ENCODE measurements at places on chromosomes 5 and 9.

DNA sequence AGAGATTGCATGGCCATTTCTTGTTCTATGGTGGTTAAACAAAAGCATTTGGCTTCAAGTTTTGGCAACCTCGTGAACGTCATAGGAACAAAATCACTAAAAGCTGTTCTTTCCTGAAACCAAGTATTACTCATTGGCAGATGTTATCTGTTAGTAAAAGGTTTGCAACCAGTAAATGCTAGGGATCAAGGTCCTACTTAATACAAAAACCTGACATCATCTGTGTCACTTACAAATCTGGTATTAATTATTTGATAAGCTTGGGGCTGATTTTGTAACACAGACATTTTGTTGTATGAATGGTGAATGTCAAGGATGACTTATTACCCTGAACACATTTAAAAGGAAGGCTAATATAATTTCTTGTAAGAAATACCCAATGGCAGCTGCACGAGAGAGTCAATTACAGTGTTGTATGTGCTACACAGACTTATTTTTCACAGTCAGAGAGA, 486.4 kb upstream of the ZNF608 start:
- peak; percentile 22 for DNase-seq

DNA sequence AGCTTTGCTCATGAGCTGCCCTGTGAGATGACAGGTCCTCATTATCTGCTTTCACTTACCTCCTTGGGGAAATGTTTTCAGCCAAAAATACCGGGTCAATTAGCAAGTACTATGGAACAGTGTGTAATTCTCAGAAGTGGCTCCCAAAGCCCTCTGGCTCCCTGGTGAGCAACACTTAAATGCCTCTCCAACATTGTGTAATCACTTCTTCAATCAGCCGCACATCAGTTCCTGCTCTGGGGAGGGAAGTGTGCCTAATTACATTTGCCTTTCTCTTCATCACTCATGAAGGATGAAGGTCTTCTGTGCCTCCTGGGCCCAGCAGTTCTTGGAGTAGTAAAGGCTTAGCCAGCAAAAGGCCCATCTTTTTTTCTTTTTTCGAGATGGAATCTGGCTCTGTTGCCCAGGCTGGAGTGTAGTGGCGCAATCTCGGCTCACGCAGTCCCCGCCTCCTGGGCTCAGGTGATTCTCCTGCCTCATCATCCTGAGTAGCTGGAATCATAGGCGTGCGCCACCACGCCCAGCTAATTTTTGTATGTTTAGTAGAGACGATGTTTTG, 23.1 kb downstream of the NIM1K start:
- no peak for DNase-seq

DNA sequence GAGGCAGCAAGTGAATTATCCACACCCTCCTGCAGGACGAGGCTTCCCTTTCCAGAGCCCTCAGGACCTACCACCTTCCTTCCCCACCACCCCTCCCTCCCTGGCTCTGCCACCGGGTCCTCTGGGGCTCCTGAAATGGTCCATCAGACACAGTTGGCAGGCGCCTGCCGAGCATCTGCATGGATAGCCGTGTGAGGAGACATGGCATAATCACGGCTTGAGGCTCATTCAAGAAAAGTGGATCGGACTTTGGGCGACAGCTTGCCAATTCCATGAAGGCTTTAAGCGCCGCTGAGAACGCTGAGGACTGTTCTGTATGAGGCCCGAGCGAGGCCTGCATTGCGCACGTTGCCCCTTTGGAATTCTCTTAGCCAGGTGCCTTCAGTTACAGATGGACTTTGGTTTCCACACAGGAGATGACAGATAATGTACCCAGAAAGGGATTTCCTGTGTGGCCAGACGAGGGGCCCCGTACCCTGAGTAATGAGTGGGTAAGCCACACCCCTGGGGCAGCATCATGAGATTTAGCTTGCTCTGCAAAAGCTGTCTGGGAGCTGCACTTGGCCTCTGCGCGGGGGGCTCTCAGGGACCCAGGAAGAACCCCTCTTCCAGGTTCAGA, 179.8 kb downstream of the OLFM1 start:
- peak; percentile 28 for DNase-seq

GRCh38 chr5:104345222-104346016, 782.8 kb upstream of the NUDT12 start:
- DNase-seq = no peak

DNA sequence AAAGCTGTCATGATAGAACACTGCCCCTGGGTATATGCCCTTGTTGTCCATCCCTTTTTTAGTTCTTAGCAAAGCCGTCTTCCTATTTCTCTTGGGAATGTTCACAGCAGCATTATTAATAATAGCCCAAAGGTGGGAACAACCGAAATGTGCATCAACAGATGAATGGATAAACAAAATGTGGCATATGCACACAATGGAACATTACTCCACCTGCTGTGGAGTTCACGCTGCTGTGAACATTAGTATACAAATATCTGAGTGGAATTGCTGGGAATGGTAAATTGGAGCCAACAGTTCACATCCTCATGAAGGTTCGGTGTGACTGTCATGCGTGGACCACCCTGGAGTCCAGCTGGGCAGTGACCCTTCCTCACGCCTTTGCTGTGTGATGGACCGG, 36.5 kb upstream of the NUTM2G start:
- DNase-seq = no peak

DNA sequence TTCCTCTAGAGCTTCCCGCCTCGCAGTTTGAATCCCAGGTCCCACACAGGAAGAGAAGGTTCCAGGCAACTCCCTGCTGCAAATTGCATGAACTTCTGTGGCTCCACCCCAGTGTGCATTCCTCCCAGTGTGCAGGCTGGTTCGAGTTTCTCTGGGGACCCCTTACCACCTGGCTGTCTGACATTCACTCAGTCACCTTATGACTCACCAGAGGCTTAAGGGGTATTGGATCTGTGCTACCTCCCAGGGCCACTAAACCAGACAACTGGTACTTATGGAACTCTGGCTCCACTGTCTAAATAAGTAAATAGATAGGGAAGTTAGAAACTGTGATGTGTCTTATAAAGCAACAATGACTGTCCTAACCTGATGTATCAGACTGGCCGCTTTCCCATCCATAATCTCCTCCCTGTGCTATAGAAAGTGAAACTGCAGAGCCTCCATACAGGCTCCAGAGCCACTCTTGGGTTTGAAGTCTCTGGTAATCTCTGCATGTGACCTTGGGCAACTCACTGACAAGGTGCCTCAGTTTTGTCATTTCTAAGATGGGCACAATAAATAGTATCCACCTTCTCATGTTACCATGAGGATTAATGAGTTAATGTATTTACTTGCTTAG, 720.6 kb downstream of the SEMA5A start:
- no peak for DNase-seq

DNA sequence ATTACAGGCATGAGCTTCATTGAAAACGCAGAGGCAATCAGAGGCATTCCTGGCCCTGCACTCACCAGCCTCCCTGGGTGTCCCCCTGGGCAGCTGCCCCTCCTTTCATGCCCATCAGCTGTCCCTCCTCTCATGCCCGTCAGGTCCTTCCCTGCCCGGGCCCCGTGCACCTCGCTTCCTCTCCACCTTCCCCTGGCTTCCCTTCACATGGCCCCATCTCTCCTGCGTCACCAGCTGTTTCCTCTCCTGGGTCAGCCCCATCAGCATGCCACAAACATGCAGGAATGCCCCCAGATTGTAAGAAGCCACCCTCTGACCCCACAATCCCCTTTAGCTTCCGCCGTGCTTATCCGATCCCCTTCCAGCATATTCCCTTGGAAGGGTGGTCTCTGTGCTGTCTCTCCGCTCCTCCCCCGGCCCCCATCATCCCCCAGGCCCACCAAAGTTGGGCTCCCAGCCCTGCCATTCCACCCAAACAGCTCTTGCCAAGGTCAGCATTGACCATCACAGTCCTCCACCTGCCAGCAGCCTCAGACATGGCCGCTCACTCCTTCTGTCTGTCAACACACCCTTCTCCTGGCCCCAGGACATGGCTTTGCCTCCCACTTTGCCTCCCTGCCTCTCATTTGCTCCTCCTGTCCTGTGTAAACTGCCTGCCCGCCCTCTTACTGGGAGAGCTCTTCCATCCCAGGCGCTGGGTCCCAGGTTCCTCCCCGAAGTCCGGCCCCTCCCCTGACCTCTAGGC, 98.6 kb upstream of the IER5L start:
- no peak for DNase-seq
